T-cell (primary cell): ENCODE measurements at places on chromosomes 1 and 21. TPM values are rescaled to one million over a fixed set of nuclear protein-coding genes. Genes with fewer than 3 reads are reported as not detected.

DNA sequence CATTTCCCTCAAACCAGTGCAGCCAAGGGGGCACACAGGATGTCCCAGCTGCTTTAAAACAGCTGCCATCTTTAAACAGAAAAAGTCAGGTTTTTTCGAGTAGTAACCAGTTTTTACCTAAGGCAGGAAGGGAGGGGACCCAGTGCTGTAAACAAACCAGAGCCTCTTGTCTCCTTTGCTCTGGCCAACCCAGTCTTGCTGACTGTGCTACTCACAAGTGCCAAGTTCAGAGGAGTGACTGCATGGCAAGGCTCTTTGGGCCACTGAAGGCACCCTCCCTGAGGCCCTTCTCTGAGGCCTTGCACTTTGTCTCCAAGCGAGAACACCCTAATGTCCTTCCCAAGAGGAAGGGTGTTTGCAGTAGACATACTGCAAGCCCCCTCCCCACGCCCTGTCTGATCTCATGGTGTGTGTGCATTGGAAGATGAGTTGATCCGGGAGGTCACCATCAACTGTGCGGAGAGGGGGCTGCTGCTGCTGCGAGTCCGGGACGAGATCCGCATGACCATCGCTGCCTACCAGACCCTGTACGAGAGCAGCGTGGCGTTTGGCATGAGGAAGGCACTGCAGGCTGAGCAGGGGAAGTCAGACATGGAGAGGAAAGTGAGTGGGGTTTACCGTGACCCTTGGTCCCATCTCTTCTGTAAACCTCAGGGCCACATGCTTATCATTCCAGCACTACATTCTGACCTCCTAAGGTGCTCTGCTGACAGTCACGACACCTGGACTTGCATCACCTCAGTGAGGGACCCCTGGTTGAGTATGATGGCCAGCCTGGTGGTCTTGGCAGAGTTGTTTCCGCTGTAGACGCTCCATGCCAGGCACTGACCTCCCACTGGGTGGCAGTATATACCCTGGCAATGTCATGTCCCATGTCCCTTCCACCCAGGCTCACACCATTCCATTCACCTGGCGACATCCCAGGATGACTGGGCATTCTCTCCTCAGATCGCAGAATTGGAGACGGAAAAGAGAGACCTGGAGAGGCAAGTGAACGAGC, 4.7 kb downstream of the DNALI1 start:
- H3K4me3 ChIP-seq, result no peak overlapping the region
- H3K4me1 ChIP-seq, result no peaks in the 10 kb centered on the region
- H3K36me3 ChIP-seq, result peaks cover 18% of the 10 kb centered on the region
- no peak overlapping the region for H3K27ac ChIP-seq
- DNase-seq, result peak; percentile 16
- peaks cover 5% of the 10 kb centered on the region for H3K27me3 ChIP-seq

Gene SPRR4
- not detected for total RNA-seq

GRCh38 chr1:97412166-97412565, 508.7 kb downstream of the DPYD start:
- H3K36me3 ChIP-seq, result no peaks in the 10 kb centered on the region
- no peak overlapping the region for H3K27ac ChIP-seq
- no peaks in the 10 kb centered on the region for H3K4me1 ChIP-seq
- no peak for DNase-seq
- H3K4me3 ChIP-seq, result no peak overlapping the region
- no peaks in the 10 kb centered on the region for H3K27me3 ChIP-seq

Gene GDAP2
- total RNA-seq, result 24.2 TPM

- H3K4me3 ChIP-seq, result peak within 1 kb of the TSS; percentile 69
- H3K27me3 ChIP-seq, result no peaks in the 10 kb centered on the region
- peak; percentile 78 for DNase-seq
Measured at GRCh38 chr21:26170471-26171257, at the start of gene APP. Gene APP (minus strand): TSS chr21:26170770. CDS start chr21:26170620, 150 bp downstream.

Gene C21orf58
- total RNA-seq, result 9.2 TPM

Gene CNR2
- 1.0 TPM for total RNA-seq

DNA sequence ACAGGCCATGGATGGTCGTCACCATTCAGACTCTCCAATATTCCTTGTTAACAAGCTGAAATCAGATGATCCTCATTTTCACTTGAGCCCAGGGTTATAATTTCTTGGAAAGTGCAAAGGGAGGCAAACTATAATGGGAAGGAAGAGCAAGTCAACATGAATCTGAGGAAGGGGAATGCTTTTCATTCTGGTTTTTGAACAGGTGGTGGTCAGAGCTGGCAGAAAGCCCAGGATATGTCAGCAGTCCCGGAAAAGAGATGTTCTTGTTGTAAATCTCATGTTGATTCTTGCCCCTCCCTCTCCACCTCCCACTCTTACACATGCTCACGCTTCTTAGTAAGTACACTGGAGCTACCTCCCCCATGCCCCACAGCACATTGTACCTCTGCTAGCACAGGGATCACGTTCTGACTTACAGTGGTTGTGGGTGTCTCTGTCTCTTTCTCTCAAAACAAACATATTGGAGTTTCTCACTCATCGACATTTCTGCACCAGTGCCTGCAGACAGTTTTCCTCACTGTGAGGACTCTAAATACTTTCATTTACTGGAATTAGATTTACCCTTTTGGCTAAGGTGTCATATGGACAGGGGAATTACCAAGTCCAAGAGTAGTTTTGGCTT, 77.6 kb downstream of the XCL2 start:
- peak overlapping the region; percentile 45 for H3K27ac ChIP-seq
- DNase-seq, result peak; percentile 34
- no peaks in the 10 kb centered on the region for H3K27me3 ChIP-seq
- no peak overlapping the region for H3K4me3 ChIP-seq
